Heart right ventricle (tissue), 16 donors: ENCODE measurements at places on chromosomes 1 and 21. TPM values are rescaled to one million over a fixed set of nuclear protein-coding genes. Genes with fewer than 3 reads are reported as not detected.
A peak's percentile ranks its signal among the peaks of the same experiment; 100 is the strongest.

The BRDT gene
- total RNA-seq: not detected

The LRRC38 gene
- total RNA-seq: not detected

The JUN gene
- 77.6 TPM for total RNA-seq

The CACNA1E gene
- 0.04 TPM for total RNA-seq

The CFHR1 gene
- not detected for total RNA-seq

The RAB7B gene
- 2.1 TPM for total RNA-seq

The CD247 gene
- total RNA-seq: 0.85 TPM

The SMPDL3B gene
- total RNA-seq: not detected

The TSPAN1 gene
- total RNA-seq: 2.3 TPM

The SHISA4 gene
- 112 TPM for total RNA-seq

GRCh38 chr1:84939151-84939550 lies 46.1 kb upstream of the LPAR3 start:
- DNase-seq: no peak

- no peak for DNase-seq
Measured at GRCh38 chr1:51289676-51290488, 40.5 kb downstream of the TTC39A start.

- peak; percentile 19 for DNase-seq
Measured at GRCh38 chr1:33634806-33635205, 162.4 kb downstream of the ZSCAN20 start.

GRCh38 chr21:16330082-16330907 lies 600.5 kb downstream of the USP25 start:
- DNase-seq: no peak

- no peak for DNase-seq
Measured at GRCh38 chr1:12063141-12064072, at the start of gene TNFRSF8. Gene TNFRSF8, plus strand, starts transcription at chr1:12063303. Its CDS starts 296 bp downstream, at chr1:12063599.

- no peak for DNase-seq
Measured at GRCh38 chr1:165912638-165913037, 85.2 kb downstream of the UCK2 start.

GRCh38 chr1:7629465-7630195 lies 141.5 kb upstream of the VAMP3 start:
- DNase-seq: no peak

DNA sequence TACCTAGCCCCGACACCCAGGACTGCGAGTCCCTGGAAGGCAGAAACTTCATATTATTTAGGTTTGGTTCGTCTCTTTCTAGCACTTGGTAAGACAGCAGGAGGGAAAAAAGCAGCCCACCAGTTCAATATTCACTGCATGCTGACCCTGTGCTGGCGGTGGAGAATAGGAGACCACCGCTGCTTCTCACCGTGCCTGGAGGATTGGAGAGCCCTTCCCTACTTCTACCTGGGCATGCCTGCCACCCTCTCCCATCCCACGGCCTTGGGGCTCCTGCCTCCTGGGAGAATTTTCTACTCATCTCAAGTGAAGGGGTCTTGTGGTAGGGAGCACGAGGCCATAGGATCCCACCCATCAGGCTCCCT lies 5.4 kb downstream of the MTHFR start:
- DNase-seq: no peak

GRCh38 chr1:2848006-2848670 lies 46.6 kb upstream of the TTC34 start:
- no peak for DNase-seq

GRCh38 chr21:35482933-35483662 lies 434.0 kb upstream of the RUNX1 start:
- DNase-seq: no peak

GRCh38 chr1:113118266-113118665 lies 45.3 kb downstream of the LRIG2 start:
- no peak for DNase-seq

DNA sequence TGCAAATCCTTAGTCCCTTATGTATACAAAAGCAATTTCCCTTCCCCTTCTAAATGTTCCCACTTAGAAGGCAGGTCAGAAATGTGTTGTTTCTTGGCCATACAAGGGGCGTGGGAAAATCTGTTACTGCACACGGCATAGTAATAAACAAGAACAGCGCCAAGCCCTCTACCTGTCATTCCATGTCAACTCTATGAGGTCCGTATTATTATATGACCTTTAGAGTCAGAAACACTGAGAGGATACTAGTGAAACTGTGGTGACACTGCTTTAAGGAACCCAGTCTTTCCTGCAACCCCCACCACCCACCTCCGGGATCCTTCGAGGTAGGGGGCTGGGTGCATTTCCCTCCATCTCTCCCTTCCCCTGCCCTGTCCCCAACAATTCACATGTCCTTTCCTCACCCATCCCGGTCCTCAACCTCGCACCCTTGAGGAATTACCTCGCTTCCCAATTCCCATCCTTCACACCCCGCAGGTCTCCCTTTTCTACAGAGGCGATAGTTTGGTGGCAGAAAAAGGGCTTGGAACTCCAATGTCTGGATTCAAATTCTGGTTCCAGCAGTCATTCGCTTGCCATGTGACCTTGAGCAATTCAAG lies 647 bp downstream of the SDHB start:
- DNase-seq: no peak

DNA sequence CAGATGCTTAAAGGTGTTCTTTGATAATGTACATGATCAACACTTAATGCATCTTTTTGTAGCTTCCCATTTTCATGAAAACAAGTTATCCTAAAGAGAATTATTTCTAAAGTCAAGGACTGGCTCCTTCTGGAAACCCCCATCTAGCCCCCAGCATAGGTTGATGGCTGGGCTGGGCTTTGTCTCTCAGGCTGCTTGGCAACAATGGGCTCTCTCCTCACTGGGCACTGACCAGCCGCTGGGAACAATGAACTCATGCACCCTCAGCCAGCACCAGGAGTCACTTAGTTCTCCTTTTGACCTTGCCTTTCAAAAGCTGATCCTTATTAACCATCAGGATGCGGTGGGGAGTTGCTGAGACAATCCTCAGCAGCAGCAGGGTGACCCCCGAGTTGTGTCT lies 293.0 kb upstream of the PLXNA2 start:
- DNase-seq: no peak

DNA sequence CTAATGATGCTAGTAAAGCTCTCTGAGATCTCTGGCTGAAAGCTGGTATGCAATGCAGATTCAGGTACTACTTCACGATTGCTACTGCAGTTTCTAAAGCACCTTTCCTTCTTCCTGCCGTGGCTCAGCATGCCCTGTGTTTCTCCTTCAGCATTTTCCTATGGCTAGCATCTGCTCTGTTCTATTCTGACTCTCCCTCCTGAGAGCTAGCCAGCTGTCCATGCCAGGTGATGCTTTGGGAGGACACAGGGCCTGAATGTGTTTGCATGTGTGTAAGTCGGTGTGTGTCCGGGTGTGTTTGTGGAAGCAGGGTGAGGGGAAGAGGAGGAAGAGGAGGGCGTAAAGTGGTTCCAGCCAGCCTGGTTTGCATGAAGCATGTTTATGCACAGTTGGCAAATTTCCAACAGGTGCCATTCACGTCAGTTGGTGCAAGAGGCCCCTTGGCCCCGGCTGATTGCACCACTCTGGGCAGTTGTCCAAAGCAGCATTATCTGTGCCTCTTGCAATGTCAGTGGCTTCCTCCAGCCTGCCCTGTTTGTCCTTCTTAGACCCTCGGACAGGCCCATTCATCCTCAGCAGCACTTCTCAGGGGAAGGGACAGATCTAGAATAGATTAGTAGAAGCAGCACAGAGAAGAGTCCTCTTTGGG lies 433.3 kb downstream of the DISC1 start:
- no peak for DNase-seq

DNA sequence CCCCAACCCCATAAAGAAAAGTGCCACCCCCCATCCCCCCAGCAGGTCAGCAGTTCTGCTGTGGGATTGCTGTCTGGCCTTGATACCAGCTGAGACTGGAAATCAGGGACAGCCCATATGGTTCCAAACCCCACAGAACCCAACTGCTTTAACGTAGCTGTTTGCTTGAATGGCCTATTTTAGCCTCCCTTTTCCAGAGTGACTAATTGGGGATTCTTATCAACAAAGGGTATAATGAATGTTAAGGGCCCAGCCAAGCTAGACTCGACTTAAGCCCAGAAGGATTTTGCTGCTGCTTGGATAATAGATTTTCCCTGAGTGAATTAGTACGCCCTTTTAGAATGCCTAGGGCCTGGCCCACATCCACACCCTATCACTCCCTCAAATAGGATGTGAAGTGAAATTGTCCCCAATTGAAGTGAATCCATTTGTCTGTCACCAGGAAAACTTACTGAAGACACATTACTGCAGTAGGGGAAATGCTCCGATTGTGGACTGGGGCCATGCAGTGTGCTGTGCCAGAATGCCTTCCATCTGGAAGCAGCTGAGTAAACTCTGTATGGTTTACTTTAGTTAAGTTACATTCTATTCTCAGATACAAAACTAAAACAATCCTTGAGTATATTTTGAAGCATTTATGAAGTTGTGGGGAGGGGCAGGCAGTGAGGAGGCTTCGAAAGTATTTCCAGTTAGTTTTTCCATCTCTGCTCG lies 156.9 kb downstream of the DHRS3 start:
- peak; percentile 62 for DNase-seq

DNA sequence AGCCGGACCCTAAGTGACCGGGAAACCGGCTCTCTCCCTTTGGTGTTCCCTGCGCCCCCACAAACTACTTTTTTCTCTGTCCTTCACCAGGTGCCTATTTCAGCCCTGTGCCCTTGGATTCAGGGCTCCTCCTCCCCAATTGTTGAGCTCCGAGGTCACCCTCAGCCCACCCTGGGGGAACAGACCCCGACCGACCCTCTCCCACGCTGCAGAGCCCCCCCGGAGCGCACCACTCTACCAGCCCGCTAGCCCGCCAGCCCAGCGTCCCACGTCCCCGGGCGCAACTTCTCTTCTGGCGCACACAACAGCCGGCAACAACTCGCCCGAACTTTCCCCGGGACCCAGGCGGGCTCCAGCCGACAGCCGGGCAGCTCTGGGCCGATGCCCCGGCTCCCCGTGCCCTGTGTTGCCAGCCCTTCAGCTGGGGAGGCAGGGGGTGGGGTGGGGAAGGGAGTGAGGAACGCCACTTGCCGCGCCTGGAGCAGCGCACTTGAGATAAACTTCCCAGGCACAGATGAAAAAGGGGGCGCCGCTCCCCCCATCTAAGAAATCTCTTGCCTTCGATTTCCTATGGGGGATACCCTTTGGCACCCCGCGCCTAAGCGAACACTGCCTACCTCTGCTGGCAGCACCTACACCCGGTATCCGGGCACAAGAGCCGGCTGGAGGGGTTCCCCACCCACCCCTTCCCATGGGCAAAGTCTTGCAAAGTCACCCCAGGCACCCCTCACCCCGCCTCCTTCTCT lies 997 bp downstream of the CASZ1 start:
- DNase-seq: no peak

- DNase-seq: no peak
Measured at GRCh38 chr1:53653631-53654030, 85.3 kb downstream of the GLIS1 start.

- no peak for DNase-seq
Measured at GRCh38 chr1:25640646-25641328, 24.2 kb downstream of the MAN1C1 start.

DNA sequence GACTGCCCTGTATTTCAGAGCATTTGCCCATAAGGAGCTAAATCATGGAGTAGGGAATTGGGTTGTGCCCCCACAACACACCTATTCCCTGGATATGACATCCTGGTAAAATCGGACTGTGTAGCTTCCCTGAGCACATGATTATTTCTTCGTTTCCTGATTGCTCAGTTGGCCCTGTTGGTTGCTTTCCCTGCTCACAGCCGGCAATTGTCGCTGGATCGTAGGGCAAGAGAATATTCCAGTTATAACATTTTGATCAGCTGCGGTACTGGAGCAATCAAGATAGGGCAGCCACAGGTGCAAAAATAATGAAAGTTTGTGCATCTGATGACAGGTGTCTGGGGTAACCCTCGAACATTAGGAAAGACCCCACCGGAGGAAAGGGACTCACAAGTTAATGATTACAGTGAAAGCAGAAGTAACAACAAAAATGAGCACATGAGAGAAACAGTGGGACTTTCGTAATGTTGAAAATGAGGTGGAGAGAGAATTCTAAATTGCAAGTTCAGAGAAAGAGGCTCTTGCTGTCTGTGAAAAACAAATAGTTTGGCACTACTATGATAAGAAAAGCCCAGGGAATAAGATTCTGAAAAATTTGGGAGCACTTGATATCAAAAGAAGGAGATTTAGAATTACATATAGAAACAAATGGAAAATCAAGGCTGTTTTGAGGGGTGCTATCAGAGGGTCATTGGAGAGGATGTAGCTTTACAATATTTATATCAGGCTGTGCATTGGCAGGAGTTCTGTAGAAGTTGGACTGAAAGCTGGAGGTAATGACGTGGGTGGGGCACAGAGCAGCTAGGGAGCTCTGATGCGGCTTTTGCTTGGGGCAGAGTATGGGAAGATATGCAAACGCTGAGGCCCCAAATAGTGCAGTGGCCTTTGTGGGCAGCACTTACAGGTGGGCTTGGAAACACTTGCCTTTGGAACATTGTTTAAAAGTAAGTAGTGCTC lies at the start of gene MAB21L3:
MAB21L3 (plus strand) TSS at position 833 of the 957 bp plus-strand sequence. CDS start 1,217 bp downstream, outside the sequence.
- DNase-seq: no peak

DNA sequence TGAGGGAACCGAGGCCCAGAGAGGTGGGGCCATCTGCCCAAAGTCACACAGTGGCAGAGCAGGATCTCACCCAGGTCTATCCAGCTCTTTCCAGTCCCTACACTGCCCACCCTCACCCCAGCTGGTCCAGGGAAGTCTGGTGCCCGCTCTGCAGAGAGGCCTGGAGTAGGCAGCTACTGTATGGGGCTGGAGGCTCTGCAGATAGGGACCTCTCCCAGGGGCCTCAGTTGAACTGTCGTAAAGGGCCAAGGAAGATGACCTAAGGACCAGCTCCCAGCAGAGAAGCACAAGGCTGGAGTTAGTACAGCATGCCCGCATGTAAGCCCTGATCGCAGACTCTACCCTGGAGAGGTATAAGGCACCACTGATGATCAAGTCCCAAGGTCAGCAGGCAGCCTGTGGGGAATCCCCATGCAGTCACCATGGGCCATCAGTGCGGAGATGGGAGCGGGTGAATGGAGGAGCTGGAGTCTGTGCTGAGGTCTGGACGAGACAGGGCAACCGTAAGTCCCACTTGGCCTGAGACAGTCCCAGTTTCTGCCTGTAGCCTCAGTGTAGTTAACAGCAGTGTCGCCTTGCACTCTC lies 320.2 kb downstream of the MATN1 start:
- no peak for DNase-seq

GRCh38 chr1:43049481-43049880 lies 90.8 kb upstream of the SLC2A1 start:
- DNase-seq: no peak

GRCh38 chr1:184866991-184867788 lies 107.1 kb downstream of the NIBAN1 start:
- DNase-seq: no peak

DNA sequence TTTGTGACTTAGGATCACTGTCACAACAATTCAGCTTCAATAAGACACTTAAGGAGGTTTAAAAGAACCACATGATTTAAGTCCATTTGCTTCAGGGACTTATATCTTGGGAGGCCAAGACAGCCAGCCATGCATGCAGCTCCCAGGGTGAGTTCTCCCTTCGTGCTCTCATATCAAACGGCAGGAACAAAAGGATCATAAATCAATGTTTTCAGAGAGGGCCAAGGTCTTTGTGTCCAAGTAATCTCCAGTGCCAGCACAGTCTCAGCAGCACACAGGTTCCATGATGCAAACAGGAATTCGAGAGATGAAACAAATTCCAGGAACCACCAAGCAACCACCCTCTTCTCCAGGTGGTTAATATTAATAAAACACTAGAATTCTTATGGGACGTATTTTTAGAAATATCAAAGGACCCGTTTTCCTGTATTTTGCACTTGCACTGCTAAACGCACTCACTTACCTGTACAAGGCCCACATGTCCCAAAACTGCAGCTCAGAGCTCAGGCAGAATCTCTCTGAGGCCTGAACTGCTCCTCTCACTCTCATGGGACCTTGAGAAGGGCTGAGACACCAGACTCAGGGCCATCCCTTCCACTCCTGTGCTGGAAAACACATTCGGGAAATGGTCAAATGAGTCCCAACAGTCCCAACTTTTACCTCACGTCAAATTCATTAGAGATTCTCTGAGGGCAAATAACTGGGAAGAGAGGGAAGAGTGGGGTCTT lies 100.0 kb upstream of the RAB4A start:
- no peak for DNase-seq
